ENCODE measurements at places on chromosomes 13 and 19. TPM values are rescaled to one million over a fixed set of nuclear protein-coding genes. Genes with fewer than 3 reads are reported as not detected.
A peak's percentile ranks its signal among the peaks of the same experiment; 100 is the strongest.

GRCh38 chr19:28686756-28687155 is 526.2 kb downstream of the UQCRFS1 start:
- no peaks in the 10 kb centered on the region for H3K27me3 ChIP-seq
- H3K4me1 ChIP-seq: no peaks in the 10 kb centered on the region
- H3K4me3 ChIP-seq: no peak overlapping the region
- no peaks in the 10 kb centered on the region for H3K36me3 ChIP-seq

GRCh38 chr13:70604448-70604847 is 496.2 kb upstream of the KLHL1 start:
- no peak overlapping the region for H3K4me3 ChIP-seq
- H3K4me1 ChIP-seq: peaks cover 7% of the 10 kb centered on the region
- no peak overlapping the region for H3K27ac ChIP-seq
- no peaks in the 10 kb centered on the region for H3K36me3 ChIP-seq
- H3K27me3 ChIP-seq: no peaks in the 10 kb centered on the region
- DNase-seq: no peak

DNA sequence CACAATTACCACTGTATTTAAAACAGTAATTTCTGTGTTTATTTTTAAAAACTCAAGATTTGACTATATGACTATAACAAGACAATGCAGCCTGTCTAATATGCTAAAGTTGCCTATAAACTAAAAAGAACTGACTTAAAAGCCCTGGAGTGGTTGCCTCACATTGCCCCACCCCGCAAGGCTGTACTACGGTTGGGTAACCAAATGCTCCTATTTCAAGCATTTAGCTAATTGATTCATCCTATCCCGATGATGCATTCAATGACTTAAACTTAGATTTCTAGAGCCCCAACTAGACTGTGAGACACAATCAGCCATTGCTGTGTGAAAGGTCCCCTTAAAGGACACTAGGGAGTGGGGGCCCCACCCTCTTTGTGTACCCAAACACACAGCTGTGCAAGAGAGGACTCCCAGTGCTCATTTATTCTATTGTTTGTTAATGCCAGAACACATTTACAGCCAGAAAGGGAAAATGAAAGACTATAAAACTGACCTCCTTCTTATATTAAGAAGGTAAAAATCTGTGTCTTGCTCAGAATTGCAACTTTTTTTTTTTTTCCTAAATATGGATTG is 66.9 kb downstream of the MIPEP start:
- peaks cover 5% of the 10 kb centered on the region for H3K4me1 ChIP-seq
- no peaks in the 10 kb centered on the region for H3K36me3 ChIP-seq
- DNase-seq: no peak
- no peaks in the 10 kb centered on the region for H3K27me3 ChIP-seq

KASH5 gene
- 0.59 TPM for total RNA-seq

KLK15 gene
- total RNA-seq: not detected

GIPC1 gene
- total RNA-seq: 23.6 TPM

DNA sequence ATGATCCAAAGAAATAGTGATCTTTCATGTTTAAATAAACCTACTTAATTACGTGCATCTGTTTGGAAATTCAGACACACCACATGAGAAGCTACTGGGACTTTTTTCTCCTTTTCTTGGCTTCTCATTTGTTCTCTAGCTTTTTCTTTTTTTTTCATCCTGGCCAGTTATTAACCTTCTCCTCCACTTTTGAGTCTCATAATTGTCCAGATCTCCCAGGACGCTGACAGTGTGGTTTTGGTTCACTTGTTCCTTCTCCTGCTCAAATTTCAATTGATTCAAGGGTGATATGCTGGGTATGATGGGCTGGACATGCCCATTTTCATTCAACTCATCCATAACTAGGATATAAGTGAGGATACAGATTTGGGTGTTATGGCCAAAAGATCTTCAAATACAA is 152.3 kb downstream of the TM9SF2 start:
- no peak overlapping the region for H3K4me3 ChIP-seq
- no peaks in the 10 kb centered on the region for H3K36me3 ChIP-seq
- no peak for DNase-seq
- H3K4me1 ChIP-seq: peaks cover 26% of the 10 kb centered on the region

DNA sequence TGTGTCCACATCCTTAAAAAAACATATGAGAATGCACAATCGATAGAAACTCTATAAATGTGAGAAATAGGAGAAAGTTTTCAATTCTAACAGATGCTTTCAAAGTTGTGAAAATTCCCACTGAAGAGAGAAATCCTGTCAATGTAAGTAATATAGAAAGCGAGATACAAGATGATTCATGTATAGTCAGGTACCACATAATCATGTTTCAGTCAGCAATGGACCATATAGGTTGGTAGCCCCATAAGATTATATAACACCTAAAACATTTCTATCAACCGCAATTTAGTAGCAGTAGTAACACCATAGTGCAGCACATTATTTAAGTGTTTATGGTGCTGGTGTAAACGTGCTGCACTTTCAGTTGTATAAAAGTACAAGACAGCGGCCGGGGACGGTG is 18.5 kb downstream of the ZNF791 start:
- no peak overlapping the region for H3K27ac ChIP-seq
- no peaks in the 10 kb centered on the region for H3K4me1 ChIP-seq
- H3K36me3 ChIP-seq: peaks cover 62% of the 10 kb centered on the region
- no peak for DNase-seq
- H3K27me3 ChIP-seq: no peaks in the 10 kb centered on the region

- H3K4me1 ChIP-seq: no peaks in the 10 kb centered on the region
- no peak overlapping the region for H3K4me3 ChIP-seq
- H3K27me3 ChIP-seq: no peaks in the 10 kb centered on the region
- no peaks in the 10 kb centered on the region for H3K36me3 ChIP-seq
- H3K27ac ChIP-seq: no peak overlapping the region
Measured at GRCh38 chr19:23525276-23525852, 130.1 kb upstream of the ZNF91 start.

- no peaks in the 10 kb centered on the region for H3K4me1 ChIP-seq
- H3K27me3 ChIP-seq: no peaks in the 10 kb centered on the region
- no peak overlapping the region for H3K27ac ChIP-seq
- no peak overlapping the region for H3K4me3 ChIP-seq
- DNase-seq: no peak
Measured at GRCh38 chr13:73467125-73467524, 408.3 kb downstream of the KLF5 start.

GRCh38 chr13:106103779-106104178 is 431.7 kb downstream of the EFNB2 start:
- H3K27me3 ChIP-seq: no peaks in the 10 kb centered on the region
- no peak overlapping the region for H3K4me3 ChIP-seq
- H3K36me3 ChIP-seq: no peaks in the 10 kb centered on the region
- DNase-seq: no peak

GRCh38 chr19:48812094-48812929 is 1.5 kb upstream of the BCAT2 start:
- peak; percentile 96 for DNase-seq
- H3K27me3 ChIP-seq: no peaks in the 10 kb centered on the region
- H3K4me1 ChIP-seq: peaks cover 26% of the 10 kb centered on the region
- no peaks in the 10 kb centered on the region for H3K36me3 ChIP-seq

DNA sequence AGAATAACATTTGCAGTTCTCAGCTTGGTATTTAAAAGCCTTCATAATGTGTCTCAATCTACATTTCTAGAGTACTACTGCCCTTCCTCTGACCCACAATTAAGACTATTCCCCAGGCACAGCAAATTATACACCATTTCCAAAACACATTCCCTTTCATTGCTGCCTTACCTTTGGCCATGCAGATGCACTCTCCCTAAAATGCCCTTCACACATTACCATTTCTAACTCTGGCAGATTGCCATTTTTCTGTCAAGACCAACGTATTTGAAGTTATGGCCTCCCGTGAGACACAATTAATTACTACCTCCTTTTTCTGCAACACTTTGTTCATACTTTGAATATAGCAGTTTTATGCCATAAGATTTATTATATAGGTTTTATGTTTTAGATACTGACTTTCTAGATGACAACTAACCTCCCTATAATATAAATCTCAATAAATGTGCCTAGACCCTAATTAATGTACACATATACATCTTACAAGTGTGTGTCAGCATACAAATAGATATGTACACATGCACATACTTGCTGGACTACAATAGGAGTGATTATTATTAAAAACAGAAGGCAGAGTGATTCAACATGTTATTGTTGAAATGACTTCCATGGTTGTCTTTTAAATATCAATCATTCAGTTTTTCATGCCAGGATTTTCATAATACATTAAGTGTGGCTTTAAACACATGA is 2902.5 kb downstream of the PCDH9 start:
- no peak overlapping the region for H3K27ac ChIP-seq
- no peak for DNase-seq
- H3K27me3 ChIP-seq: no peaks in the 10 kb centered on the region
- no peak overlapping the region for H3K4me3 ChIP-seq

MEF2B gene
- total RNA-seq: not detected

DNA sequence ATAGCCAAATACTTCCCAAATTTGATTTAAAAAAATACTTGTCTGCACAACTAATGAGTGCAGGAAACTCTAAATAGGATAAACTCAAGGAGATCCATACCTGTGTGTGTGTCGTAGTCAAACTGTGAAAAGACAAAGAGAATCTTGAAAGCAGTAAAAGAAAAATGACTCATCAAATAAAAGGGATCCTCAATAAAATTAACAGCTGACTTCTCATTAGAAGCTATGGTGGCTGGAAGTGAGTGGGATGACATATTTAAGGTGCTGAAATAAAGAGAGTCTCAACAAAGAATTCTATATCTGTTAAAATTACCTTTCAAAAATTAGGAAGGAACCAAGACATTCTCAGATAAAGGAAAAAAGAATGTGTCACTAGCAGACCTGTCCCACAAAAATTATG is 13.7 kb downstream of the RNASEH2B start:
- H3K4me3 ChIP-seq: no peak overlapping the region
- no peaks in the 10 kb centered on the region for H3K36me3 ChIP-seq
- no peak overlapping the region for H3K27ac ChIP-seq
- no peaks in the 10 kb centered on the region for H3K4me1 ChIP-seq

GRCh38 chr19:14804765-14805164 is 26.4 kb upstream of the ADGRE2 start:
- no peaks in the 10 kb centered on the region for H3K4me1 ChIP-seq
- DNase-seq: no peak
- H3K36me3 ChIP-seq: no peaks in the 10 kb centered on the region
- no peak overlapping the region for H3K4me3 ChIP-seq
- H3K27ac ChIP-seq: no peak overlapping the region
- no peaks in the 10 kb centered on the region for H3K27me3 ChIP-seq

- peaks cover 29% of the 10 kb centered on the region for H3K27me3 ChIP-seq
- no peak overlapping the region for H3K27ac ChIP-seq
- H3K4me1 ChIP-seq: no peaks in the 10 kb centered on the region
- H3K36me3 ChIP-seq: no peaks in the 10 kb centered on the region
- peak overlapping the region; percentile 37 for H3K4me3 ChIP-seq
Measured at GRCh38 chr19:35903550-35904179, 1.3 kb downstream of the HCST start.

- H3K4me3 ChIP-seq: no peak overlapping the region
- H3K36me3 ChIP-seq: no peaks in the 10 kb centered on the region
- H3K27ac ChIP-seq: no peak overlapping the region
- H3K27me3 ChIP-seq: no peaks in the 10 kb centered on the region
- no peak for DNase-seq
Measured at GRCh38 chr13:84243340-84243739, 361.1 kb upstream of the SLITRK1 start.

PPP1R12C gene
- 21.8 TPM for total RNA-seq

SYCN gene
- not detected for total RNA-seq

MEIOSIN gene
- total RNA-seq: 0.06 TPM

CNN1 gene
- 7.2 TPM for total RNA-seq

DNA sequence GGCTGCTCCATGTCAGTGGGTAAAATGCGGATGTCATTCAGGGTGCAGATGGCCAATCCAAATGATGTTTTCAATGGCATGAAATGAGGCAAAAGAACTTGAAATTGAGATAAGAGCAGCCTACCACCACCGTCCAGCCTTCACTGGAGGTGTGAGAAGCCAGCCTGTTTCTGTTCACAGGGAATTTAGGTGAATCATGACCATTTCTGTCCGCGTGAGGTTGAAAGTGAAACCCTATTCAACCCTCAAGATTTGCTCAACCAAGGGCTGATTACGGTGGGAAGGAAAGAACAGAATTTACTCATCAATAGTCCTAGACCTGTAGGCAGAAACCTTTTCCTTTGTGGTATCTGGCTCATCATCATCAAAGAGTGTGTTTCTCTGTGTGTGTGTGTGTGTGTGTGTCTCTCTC is 370.7 kb downstream of the COG6 start:
- no peak for DNase-seq
- H3K27ac ChIP-seq: no peak overlapping the region
- no peaks in the 10 kb centered on the region for H3K4me1 ChIP-seq
- no peaks in the 10 kb centered on the region for H3K36me3 ChIP-seq

- H3K36me3 ChIP-seq: no peaks in the 10 kb centered on the region
- no peak overlapping the region for H3K4me3 ChIP-seq
- H3K27me3 ChIP-seq: no peaks in the 10 kb centered on the region
- DNase-seq: no peak
Measured at GRCh38 chr19:44712864-44713515, 14.0 kb downstream of the CEACAM16 start.

GRCh38 chr19:4910594-4911281 is 1.4 kb downstream of the UHRF1 start:
- no peaks in the 10 kb centered on the region for H3K36me3 ChIP-seq
- peak; percentile 41 for DNase-seq
- peaks cover 4% of the 10 kb centered on the region for H3K27me3 ChIP-seq
- peak overlapping the region; percentile 27 for H3K27ac ChIP-seq
- H3K4me3 ChIP-seq: peak overlapping the region; percentile 96
- H3K4me1 ChIP-seq: peaks cover 23% of the 10 kb centered on the region

S1PR5 gene
- total RNA-seq: 1.1 TPM

- DNase-seq: peak; percentile 16
- no peaks in the 10 kb centered on the region for H3K27me3 ChIP-seq
- H3K4me1 ChIP-seq: peaks cover 20% of the 10 kb centered on the region
- H3K36me3 ChIP-seq: no peaks in the 10 kb centered on the region
Measured at GRCh38 chr13:54614726-54615125, 1586.1 kb downstream of the OLFM4 start.

- H3K4me1 ChIP-seq: peaks cover 7% of the 10 kb centered on the region
- H3K27me3 ChIP-seq: no peaks in the 10 kb centered on the region
- no peaks in the 10 kb centered on the region for H3K36me3 ChIP-seq
- DNase-seq: no peak
Measured at GRCh38 chr13:95192998-95193397, 108.3 kb downstream of the ABCC4 start.

DNA sequence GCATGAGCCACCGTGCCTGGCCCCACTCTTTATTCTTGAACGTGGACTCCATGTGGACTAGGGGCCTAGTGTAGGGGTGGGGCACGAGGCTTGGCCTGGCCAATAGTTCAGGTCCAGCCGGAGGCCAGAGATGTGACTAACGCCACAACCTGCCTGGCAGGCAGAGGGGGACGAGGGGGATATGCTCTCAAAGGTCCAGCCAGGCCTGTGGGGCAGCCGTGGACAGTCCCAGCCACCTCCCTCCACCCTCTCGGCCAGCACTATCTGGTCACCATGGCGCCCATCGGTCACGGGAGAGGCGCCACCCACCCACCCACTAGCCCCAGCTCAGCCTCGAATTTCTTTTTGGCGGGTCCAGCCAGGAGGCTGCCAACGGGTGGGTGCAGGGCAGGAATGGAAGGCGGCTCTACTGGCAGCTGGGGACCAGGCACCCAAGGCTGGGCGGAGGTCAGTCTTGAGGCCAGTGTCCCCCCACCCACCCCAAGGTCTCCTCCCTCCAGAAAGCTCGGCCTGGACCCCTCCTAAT is 2.2 kb upstream of the CERS1 start:
- H3K36me3 ChIP-seq: no peaks in the 10 kb centered on the region
- peak; percentile 29 for DNase-seq
- peaks cover 14% of the 10 kb centered on the region for H3K27me3 ChIP-seq
- peaks cover 22% of the 10 kb centered on the region for H3K4me1 ChIP-seq
- no peak overlapping the region for H3K4me3 ChIP-seq
- peak overlapping the region; percentile 13 for H3K27ac ChIP-seq

LAIR1 gene
- total RNA-seq: not detected

Data from neural progenitor cell (in vitro differentiated cells).